ENCODE measurements at places on chromosomes 4 and X.

DNA sequence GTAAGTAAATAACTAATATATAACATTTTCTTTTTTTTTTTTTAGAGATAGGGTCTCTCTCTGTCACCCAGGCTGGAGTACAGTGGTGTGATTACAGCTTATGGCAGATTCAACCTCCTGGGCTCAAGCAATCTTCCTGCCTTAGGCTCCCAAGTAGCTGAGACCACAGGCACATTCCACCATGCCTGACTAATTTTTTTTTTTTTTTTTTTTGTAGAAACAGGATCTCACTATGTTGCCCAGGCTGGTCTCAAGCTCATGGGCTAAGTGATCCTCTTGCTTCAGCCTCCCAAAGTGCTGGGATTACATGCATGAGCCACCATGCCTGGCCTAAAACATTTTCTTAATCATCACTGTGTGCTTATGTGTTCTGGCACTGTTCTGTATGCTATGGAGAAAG, 32.8 kb downstream of the MGARP start:
- DNase-seq: no peak

DNA sequence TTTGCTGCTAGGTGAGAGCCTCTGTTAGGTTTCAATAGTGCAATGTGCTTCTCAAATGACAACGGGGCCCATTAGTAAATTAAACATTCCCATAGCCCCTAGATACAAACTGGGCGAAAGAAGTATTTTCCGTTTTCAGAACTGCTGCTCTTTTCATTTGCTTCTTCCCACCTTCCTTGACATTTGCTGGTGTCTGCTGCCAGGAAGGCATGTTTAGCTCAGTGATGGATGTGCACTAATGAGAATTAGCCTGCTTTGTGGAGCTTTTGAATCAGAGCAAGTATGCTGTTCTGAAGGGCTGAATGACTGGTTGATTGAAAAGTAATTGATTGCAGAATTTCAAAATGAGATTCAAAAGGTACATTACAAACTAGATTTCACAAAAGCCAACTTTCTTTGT, 57.0 kb downstream of the SHROOM3 start:
- DNase-seq: no peak

- no peak for DNase-seq
These were observed 61.2 kb upstream of the TSPAN7 start for GRCh38 chrX:38500141-38500540.

GRCh38 chrX:78754917-78755316, 7.4 kb downstream of the LPAR4 start:
- DNase-seq: no peak

- DNase-seq: no peak
These were observed 331.1 kb upstream of the FSTL5 start for GRCh38 chr4:162494935-162495334.

Measured in activated naive CD4-positive, alpha-beta T cell treated with anti-CD3 and anti-CD28 coated beads, Interleukin-2, amount 10 ng/mL, durations not matched to agents 7 days and 5 days (primary cell).